NCI-H526 (cell line): ENCODE measurements at places on chromosomes 2 and 18.

- no peak for DNase-seq
Measured at GRCh38 chr2:117982376-117983033, 31.4 kb downstream of the CCDC93 start.

DNA sequence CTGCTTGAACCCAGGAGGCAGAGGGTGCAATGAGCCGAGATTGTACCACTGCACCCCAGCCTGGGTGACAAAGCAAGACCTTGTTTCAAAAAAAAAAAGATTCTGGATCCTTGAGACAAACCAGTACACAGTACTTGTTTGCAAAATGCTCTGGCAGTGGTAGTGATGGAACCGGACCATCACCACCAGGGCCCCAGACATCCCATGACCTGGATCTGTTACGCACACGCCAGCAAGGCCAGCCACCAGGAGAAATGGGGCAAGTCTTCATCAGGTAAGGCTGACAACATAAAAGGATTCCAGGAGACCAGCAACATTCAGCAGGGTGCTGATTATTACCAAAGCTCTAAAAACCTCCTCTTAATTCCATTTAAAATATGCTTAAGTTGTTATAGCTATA lies 35.5 kb downstream of the TBC1D8 start:
- DNase-seq = no peak

GRCh38 chr18:1045658-1046057 lies 141.0 kb downstream of the ADCYAP1 start:
- DNase-seq = no peak

DNA sequence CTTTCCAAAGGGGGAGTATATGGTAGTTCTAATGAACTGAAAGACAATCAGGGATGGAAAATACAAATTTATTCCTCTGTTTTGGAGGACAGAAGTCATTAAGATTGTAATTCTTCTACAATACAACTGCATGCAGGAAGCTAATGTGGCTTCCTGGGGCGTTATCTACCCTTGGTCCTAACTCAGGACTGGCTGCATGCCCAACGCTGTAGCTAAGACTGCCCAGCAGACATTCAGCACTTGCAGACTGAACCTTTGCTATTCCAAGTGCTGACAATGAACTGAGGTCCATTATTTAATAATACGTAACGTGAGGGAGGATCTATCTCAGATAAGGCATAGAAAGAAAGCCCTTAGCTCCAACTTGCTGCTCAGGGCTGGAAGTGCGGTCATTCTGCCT lies 53.2 kb downstream of the ZAP70 start:
- no peak for DNase-seq

DNA sequence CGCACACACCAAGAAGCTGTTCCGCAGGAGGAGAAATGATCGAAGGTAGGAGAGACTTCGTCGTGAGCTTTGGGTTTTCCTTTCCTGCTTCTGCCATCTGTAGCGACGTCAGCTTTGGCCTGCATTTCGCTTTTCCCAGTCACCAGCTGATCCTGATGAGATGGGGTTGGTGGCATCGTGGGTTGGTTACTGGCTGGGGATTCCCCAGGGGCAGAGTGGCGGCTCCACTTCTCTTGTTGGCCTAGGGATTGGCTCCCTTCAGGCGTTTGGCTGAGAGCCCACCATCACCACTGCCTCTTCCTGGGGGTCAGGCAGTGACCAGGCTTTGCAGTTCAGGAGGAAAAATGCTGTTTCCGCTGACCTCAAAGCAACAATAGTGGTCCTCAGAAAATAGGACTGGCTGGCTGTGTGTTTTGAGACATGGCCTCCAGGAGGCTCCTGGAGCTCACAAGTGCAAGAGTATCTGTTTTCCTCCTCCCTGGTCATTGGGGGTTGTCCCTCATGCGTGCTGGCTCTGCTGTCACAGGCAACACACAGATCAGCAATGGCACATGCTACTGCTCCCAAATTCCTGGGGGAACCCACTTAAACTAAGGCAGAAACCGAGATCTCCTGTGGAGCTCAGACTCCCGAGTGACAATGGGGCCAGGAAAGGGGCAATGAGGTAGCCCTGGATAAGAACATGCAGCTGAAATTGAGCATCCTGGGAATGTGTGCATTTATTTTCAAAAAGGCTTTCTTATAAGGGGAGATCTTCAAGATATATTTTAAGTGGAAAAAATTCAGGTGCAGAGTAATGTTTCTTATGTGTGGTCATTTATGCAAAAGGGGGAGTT lies 173.0 kb downstream of the CTIF start:
- peak; percentile 37 for DNase-seq

- no peak for DNase-seq
Measured at GRCh38 chr2:102366406-102367112, 11.0 kb downstream of the IL18R1 start.

DNA sequence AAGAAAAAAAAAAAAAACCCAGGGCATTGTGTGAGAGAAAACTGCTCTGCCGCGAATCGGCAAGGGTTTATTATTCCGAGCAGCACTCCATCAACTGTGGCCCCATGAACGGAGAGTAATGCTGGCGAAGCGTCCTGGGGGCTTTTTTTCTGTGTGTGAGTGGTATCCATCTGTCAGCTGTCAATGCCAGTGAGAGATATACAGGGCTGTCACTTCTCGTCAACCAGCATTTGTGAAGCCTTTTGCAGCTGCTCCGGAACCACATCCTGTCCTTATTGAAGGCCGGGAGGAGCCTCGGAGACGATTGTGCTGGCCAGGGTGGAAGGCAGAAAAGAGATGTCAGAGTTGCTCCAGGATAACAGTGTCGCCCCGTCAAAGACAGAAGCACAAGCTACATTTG lies 356.9 kb upstream of the SMIM21 start:
- DNase-seq = no peak

DNA sequence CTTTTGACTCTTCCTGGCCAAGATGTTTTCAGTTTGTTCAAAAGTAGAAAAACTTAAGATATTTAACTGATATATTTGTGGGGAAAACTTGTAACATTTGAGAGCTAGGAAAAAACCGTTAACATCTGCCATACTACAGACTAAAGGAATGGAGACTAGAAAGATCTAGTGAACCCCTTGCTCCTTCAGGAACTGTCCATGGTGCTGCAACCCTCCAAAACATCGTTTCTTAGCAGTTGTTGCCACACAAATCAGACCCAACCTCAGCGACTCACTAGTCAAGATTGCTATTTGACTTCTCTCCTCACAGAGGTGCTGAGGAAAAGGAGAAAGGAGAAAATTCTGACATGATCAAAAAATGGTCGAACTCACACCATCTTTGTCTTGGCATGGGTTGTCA lies 393.8 kb upstream of the LYPD1 start:
- no peak for DNase-seq

GRCh38 chr2:177799531-177799930 lies 273.0 kb downstream of the PDE11A start:
- DNase-seq = no peak

- no peak for DNase-seq
Measured at GRCh38 chr2:42223067-42223854, 54.1 kb downstream of the EML4 start.

- no peak for DNase-seq
Measured at GRCh38 chr18:5197461-5197860, 404 bp upstream of the AKAIN1 start.

DNA sequence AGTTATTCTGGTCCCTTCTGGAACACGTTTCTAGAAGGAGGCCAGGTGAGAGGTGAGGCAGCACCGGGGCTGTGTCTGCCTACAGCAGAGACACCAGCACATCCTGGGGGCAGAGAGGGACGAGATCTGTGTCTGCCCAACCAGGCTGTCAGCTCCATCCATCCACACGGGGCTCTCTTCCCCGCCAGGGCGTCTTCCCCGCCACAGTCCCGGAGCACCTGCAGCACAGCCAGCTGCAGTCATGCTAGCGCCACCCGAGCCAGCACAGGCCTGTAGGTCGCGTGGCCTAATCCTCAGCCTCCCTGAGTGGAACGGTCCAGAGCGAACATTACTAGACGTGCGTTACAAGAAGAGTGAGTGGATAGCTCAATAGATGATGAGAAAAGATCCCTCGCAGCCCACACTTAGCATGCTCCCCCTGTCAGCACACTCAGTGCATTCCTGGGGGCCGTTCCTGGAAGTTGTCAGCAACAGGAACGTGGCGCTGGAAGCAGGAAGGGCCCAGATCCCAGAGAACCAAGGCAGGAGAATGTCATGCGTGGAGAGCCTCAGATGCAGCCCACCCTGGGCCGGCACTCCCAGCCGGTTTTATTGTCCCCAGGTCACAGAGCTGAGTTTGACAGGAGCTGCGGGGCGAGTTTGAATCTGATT lies 179.0 kb downstream of the TWIST2 start:
- DNase-seq = no peak

DNA sequence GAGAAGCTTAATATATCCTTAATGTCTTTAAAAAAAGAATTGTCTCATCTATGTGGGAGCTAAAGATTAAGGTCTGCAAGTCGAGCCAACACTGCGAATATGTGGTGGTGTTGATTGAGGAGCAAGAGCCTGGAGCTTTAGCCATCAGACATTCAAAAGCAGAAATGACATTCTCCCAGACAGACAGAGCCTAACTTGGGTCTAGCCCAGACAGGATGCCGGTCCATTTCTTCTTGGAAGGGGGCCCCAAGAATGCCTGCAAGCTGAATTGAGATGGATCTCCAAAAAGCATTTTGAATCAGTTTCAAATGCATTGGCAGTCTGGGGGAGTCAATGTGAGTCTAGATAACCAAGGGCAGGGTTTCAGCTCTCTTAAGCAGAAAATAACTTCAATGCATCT lies 30.1 kb upstream of the EML4 start:
- no peak for DNase-seq

GRCh38 chr18:37138456-37138855 lies 309.5 kb downstream of the KIAA1328 start:
- DNase-seq = peak; percentile 64

GRCh38 chr2:241315879-241316631 lies at the start of gene SEPTIN2:
Gene SEPTIN2 (plus strand): TSS chr2:241315925. CDS start chr2:241324233, 8,308 bp downstream.
- peak; percentile 92 for DNase-seq

DNA sequence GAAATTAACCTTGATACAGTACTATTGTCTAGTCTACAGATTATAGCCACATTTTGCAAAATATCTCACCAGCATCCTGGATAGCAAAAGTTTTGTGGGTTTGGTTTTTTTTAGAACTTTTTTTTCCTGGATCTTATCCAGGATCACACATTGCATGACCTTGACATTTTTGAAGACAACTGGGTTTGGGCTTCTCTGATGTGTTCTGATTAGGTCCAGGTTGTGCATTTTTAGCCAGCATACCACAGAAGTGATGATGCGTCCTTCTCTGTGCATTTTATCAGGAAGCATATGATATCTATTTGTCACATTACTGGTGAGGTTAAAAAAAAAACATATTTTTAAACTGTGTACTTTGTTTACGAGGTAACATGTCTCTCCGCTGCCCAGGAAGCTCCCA lies 221.0 kb upstream of the OSR1 start:
- DNase-seq = no peak

DNA sequence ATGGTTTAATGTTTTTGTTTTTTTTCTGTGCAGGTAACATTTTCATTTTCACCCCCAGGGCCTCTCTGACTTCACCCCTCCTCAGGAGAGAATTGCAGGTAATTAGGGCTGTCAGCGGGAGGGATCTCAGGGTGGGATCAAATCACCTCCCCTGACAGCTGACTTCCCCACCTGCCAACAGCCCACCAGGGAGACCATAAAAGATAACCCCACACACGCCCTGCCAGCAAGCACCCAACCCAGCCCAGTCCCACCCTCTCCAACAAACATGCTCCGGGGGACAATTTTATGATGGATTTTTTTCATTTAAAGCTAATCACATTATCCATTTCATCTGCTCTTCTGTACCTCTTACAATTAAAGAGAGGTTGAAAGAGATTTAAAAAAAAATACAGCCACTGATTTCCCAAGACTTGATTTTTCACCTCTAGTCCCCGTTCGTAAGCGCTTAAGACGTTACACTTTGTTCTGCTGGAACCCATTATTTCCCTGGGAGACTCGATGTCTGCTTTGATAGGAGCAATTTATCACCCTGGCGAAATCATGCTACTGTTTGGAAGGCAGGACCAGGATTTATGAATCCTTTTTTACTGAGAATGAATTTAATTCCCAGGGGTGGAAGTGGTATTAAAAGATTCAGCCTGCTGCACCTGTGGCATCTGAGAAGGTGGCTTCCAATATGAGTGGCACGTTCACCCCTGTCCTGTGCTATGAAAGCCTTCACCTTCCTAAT lies 232.9 kb upstream of the ID2 start:
- no peak for DNase-seq

DNA sequence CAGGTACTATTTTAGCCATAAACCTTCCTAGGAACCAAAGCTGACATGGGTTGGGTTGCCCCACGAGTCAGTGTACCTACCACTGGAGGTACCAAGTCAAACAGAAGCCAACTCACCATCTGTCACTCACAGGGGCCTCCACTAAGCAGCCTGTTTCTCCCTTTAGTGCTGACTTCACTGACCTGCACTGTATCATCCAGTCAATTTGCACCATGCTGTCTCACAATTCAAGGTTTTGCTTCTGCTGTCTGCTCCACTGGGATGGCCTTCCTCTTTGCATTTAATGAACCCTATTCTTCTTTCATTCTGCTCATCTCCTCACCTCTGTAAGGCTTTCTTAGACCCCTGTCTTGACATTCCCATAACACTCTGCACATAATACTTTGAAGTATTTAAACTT lies 47.2 kb downstream of the EIF2AK3 start:
- DNase-seq = no peak

GRCh38 chr2:163044114-163044513 lies 205.5 kb upstream of the KCNH7 start:
- DNase-seq = no peak

GRCh38 chr2:10964052-10964790 lies 52.5 kb downstream of the KCNF1 start:
- DNase-seq = no peak

DNA sequence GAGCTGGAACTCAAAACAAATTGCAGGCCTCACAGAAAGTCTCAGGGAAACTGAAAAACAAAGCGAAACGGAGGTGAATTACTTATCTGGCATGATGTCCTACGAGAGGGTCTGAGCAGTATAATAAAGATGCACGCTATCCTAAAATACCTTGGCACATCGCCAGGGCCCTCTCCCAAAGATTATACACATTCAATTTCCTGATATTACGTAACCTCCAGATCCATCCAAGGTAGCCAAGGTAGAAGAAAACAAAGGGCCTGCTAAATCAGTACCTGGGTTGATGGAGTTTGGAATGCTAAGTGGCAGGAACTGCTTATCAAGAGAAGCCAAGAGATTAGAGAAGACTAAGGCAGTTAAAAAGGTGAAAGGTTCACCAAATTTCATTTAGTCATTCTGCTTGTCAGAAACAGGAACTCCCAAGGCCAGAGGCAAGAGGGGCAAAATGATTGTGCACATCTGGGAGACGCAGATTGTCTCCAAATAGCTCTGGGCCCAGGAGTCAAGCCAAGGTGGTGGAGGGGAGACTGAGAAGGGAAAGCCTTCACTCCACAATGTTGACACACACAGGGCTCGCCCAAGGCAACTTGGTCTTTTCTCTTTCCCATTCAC lies 236.8 kb upstream of the ATP5MC3 start:
- DNase-seq = no peak

- no peak for DNase-seq
Measured at GRCh38 chr18:22504251-22505030, 86.7 kb upstream of the CTAGE1 start.
